ENCODE measurements at places on chromosomes 4 and X.

- DNase-seq = no peak
Observed at GRCh38 chrX:71453056-71453455, 79.8 kb upstream of the OGT start.

DNA sequence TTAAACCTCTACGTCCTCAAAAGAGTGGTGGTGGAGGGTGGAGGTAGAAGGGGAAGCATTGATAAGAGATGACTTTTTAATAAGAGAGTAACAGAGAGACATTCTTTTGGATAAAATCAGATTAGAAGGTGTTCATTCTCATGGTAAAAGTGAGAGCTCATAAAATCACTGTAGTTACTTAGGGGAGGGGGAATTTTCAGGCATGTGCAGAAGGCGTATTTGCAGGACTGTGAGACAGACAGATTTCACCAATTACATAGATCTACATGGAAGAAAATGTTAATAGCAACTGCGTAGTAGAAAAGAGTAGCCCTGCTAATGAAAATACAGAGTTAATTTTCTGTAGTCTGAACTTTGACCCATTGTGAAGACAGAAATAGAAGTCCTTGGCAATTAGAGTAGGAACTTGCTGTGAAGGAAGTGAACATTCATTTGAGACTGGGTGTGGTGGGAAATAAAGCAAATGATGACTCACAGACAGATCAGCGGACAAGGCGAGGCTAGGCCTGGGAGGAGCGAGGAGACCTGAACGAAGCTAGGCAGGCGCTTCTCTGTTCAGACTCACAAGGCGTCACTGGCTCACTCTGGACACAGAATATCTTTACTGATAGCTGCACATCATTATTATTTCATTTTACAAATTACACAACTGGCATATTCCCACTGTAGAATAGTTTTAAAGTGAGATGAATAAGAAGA lies 57.2 kb upstream of the FAM9C start:
- DNase-seq = no peak

GRCh38 chr4:23212558-23212957 lies 519.8 kb downstream of the GBA3 start:
- no peak for DNase-seq

- no peak for DNase-seq
Observed at GRCh38 chr4:113437129-113437528, 324.4 kb downstream of the CAMK2D start.

GRCh38 chr4:146099585-146099984 lies 75.9 kb upstream of the LSM6 start:
- DNase-seq = no peak

- DNase-seq = no peak
Observed at GRCh38 chr4:6767748-6768538, 14.6 kb upstream of the KIAA0232 start.

- DNase-seq = no peak
Observed at GRCh38 chr4:169593050-169593560, 19.3 kb downstream of the NEK1 start.

- no peak for DNase-seq
Observed at GRCh38 chr4:176734461-176734860, 58.3 kb downstream of the VEGFC start.

DNA sequence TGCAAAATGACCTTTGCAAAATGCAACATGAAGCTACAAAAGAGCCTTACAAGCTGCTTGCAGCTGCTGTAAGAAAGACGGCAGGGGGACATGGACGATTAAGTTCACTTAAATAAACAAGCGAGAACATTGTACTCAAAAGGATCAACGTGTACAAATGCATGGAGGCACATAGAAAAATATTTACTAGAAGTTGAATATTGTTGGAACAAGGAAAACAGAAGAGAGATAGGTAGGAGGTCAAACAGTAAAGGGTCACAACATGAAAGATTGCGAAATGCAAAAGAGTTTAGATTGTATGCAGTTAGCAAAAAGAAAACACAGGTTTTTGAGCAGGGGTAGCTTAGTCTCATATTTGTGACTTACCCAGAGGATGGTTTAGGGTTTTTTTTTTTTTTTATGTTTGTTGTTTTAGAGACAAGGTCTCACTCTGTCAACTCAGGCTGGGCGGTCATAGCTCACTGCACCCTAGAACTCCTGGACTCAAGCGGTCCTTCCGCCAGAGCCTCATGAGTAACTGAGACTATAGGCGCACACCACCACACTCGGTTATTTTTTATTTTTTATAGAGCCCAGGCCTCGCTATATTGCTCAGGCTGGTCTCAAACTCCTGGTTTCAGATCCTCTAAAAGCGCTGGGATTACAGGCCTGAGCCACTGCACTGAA lies 1.4 kb upstream of the PHF8 start:
- peak; percentile 37 for DNase-seq

- DNase-seq = no peak
Observed at GRCh38 chr4:107850438-107850837, 25.7 kb downstream of the SGMS2 start.

GRCh38 chr4:37769391-37769989 lies 57.0 kb upstream of the PGM2 start:
- no peak for DNase-seq

- DNase-seq = no peak
Observed at GRCh38 chr4:184400891-184401290, 73.5 kb downstream of the IRF2 start.

GRCh38 chr4:14539246-14539645 lies 463.0 kb upstream of the CPEB2 start:
- DNase-seq = no peak

GRCh38 chr4:109708435-109708834 lies 5.2 kb upstream of the CASP6 start:
- no peak for DNase-seq

DNA sequence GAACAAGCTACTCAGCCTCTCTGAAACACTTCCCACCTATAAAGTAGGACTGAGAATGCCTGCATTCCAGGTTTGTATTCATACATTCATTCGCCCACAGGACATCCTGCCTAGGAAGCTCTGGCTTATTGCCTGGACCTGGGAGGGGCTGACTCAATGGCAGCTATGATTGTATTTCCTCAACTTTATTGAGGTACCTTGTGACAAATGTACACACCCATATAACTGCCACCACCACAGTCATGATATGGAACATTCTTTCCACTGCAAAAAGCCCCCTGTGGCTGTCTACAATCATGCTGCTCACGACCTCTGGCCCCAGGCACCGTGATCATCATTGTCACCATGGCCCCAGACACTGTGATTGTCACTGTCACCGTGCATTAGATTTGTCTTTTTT lies 68.3 kb downstream of the ABLIM2 start:
- no peak for DNase-seq

GRCh38 chrX:107467271-107467670 lies 17.8 kb downstream of the FRMPD3 start:
- DNase-seq = no peak

GRCh38 chr4:188372058-188372457 lies 232.8 kb downstream of the TRIML1 start:
- no peak for DNase-seq

GRCh38 chrX:124239324-124239723 lies 93.1 kb upstream of the TEX13D start:
- no peak for DNase-seq

DNA sequence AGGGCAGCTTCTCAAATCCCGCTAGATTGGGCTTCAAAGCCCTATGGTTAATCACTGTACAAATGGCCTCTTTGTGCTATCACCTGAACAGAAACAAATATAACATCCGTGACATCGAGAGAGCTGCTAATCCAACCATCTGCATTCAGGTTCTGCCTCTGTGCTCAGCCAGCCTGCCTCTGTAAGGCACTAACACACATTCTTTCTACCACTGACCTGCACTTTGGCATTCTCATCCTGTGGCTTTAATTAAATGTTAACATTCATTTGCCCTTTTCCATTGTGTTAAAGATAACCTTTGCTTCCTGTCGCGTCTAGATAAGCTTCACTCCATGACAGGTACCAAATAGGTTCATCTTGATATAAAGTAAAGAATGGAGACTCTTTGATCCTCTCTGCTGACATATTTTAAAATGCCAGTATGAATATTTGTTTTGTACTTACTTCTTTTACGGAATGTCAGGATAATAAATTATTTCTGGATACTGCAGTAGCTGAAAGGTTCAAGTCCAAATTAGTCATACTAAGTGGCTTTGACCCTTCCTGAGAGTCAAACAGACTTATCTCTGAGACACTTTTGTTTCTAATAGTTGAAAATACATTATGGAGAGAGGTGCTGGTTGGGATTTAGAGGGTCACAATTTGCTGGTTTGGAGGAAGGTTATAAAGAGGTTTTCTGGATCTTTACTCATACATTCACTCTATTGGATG lies 505.7 kb downstream of the PACRGL start:
- no peak for DNase-seq

- DNase-seq = no peak
Observed at GRCh38 chr4:95289028-95289634, 259.6 kb downstream of the UNC5C start.

- DNase-seq = peak; percentile 13
Observed at GRCh38 chr4:78864405-78865024, 74.7 kb downstream of the PAQR3 start.

GRCh38 chrX:15679246-15679645 lies 14.6 kb upstream of the CLTRN start:
- DNase-seq = no peak

DNA sequence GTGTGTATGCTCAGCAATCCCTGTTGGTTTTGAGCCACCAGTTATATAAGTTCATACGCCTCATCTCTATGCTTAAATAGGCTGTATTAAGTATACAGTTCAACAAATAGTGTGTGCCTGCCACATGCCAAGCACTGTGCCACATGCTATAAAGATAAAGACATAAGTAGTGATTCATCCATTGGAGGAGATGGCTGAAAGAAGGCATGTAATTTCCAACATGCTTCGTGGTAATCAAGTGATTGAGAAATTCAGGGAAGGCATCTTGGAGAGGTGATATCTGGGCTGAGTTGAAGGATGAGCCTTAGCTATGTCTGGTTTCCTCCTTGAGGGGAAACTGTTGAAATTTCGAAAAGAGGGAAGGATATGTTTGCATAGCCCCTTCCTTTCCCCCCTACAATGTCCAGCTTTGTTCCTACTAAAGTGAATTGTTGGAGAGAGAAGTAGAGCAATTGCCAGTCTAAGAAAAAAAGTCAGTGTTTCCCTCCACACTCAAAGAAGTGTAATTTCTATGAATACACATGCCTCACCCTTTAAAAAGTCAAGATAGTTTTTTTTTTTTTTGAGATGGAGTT lies 96.5 kb downstream of the ARHGAP10 start:
- no peak for DNase-seq

- DNase-seq = no peak
Observed at GRCh38 chr4:70734168-70734954, 12.6 kb downstream of the RUFY3 start.

DNA sequence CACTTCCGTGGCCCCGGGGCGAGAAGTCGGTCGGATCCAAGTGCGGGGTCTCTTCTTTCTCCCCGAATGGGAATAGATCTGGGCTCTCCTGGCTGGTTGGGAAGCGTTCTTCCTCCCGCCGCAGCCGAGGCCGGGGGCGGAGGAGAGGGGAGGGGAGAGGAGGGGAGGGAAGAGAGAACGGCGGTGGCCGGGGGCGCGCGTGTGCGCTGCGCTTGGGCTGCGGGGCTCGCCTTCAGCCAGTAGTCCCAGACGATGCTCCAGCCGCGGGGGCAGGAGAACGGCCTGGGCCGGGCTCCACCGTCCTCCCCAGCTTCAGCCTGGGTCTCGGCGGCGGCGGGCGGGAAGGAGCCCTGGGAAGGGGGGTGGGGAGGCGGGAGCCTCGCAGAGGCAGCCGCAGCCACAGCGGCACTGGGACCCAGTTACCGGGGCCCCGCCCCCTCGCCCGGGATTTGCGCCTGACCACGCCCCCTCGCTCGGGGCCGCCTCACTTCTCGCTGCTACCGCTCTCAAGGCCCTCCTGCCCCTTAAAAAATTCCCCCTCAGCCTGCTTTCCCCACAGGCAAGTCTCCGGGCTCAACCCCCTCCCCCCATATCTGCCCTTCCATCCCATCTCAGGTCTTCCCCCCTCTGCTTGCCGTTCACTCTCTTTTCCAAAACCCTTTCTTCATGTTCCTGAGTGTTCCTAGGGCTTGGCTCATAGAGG lies at the start of gene FGD1:
Gene FGD1 (minus strand): TSS at position 421 of the 703 bp plus-strand sequence. CDS start 802 bp downstream, outside the sequence.
- DNase-seq = peak; percentile 32

DNA sequence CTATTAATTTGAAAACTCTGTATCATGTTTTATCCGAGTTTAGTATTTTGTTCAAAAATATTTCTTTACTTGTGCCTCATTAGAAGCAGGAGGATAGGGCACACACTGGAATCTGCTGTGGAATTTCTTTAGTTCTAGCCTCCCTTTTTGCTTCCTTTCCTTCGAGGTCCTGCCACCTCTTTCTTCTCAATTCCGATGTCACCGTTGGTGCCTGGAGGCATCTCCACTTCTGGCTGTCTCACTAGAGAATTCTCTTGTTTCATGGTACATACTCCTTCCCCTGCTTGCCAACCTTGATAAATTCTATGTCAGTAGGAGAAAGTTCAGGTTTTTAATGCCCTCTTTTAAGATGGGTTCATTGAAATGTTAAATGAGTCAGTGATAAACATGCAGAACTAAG lies 140.1 kb downstream of the ANK2 start:
- no peak for DNase-seq
